Osteoblast (primary cell): ENCODE measurements at places on chromosomes 7 and 10. TPM values are rescaled to one million over a fixed set of nuclear protein-coding genes. Genes with fewer than 3 reads are reported as not detected.

- peak; percentile 96 for DNase-seq
Observed at GRCh38 chr10:13528875-13529713, at the start of gene BEND7. Gene BEND7 (minus strand): TSS chr10:13529014. CDS start chr10:13528533, 481 bp downstream.

DNA sequence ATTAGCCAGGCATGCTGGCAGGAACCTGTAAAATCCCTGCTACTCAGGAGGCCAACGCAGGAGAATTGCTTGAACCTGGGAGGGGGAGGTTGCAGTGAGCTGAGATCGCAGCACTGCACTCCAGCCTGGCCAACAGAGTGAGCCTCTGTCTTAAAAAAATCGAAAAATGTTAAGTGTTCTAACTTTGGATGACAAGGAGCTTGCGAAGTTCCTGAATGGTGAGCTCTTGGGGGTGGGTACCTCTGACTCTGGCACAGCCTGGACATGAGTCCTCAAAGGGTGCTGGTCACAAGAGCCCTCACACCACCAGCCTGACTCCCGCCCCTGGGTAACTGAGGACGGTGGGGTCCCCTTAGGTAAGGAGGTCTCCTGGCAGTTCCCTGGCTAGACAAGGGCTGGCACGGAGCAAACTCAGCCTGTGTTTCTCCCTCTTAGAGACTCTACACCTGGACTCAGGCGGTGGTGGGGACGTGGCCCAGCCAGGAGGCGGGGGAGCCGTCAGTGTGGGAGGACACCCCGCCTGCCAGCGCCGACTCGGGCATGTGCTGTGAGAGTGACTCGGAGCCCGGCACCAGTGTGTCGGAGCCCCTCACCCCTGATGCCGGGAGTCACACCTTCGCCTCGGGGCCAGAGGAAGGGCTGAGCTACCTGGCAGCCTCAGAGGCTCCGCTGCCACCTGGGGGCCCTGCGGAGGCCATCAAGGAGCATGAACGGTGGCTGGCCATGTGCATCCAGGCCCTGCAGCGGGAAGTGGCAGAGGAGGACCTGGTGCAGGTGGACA lies 24.1 kb downstream of the AMZ1 start:
- no peak for DNase-seq

- peak; percentile 50 for DNase-seq
Observed at GRCh38 chr7:75687246-75688088, 51.3 kb downstream of the HIP1 start.

- DNase-seq, result no peak
Observed at GRCh38 chr10:121627876-121628581, 29.8 kb upstream of the FGFR2 start.

GRCh38 chr10:132368881-132369635 lies 27.9 kb upstream of the PWWP2B start:
- DNase-seq, result peak; percentile 89

DNA sequence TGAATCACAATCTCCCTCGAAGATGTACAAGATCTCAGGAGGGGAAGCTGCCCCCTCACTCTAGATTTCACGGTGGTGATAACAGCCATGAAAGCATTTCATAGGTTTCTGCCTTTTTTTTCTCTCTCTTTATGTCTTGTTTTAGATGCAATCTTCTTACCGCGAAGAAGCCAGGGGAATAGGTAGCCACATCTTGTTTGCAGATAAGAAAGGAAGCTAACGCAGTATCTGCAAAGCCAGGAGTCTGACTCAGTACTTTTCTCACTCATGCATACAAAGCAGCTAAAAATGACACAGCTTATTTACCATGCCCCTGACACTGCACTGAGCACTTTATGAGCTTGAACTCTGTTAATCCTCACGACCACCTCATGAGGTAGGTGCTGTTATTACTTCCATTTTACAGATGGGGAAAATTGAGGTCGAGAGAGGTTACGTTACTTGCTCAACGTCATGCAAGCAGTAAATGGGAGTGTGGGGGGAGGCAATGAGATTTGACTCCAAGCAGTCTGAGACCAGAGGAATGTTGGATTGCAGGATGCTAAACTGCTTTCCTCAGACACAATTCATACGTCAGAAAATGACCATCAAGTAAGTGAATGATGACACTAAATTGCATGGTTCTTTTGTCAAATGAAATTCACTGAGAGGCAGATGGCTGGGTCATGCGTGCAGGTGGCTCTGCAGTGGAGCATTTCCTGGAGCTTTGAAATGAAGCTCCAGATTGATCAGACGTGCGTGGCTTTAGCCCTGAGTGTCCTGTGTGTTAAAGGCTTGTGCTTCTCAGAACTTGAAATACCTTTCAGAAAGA lies 3.3 kb downstream of the MAP3K8 start:
- peak; percentile 58 for DNase-seq

GRCh38 chr10:119517235-119518141 lies 25.0 kb downstream of the RGS10 start:
- peak; percentile 77 for DNase-seq

DNA sequence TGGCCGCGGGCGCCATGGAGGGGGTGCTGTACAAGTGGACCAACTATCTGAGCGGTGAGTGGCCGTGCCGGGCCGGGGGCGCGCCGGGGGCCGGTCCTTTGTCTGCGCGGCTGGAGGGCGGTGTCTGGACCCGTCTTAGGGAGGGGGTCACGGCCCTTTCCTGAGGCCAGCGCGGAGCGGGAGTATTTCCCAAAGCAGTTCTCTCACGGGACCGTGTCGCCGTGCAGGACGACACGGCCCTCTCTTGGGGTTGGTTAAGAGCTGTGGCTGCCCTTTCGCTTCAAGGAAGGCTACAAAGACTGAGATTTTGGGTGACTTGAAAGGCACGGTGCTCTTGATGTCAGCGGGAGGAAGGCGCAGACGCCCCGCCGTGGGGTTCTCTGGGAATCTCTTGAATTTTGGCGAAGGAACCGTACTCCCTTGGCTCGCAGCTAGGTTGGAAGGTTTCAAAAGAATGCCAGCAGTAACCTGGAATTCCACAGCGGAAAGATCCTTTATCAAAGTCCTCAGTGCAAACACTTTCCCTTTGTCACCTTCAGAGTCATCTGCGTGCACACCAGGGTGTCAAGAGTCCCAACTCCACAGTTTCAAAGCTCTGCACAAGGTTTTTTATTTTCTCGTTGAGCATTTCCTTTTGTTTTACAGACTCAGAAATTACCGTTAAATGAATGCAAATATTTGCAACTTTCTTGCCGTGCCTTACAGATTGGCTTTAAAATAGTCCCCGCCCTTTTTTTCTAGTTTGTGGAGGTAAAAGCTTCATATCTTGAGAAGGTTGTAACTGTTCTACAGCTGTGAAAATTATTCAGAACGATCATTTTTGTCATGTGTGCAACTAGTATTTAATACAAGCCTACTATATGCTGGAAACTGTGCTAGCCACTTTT lies 780 bp downstream of the PLEKHA8 start:
- peak; percentile 86 for DNase-seq

DNA sequence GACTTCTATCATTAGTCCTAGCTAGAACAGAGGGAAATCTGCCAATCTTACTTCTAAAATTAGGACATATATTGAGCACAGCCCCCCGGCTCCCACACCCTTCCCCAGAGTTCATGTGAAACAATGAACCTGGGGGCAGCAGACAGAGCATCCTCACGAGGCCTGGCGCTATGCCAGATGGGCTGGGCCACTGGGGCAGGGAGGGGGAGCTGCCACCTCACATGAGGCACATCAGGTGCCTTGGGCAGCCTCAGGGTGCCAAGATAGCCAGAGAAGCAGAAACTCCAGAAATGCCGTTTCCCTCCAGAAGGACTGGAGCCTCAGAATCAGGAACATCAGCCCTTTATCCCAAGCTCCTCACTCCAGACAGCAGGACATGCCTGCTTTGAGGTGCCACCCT lies 92.8 kb upstream of the LANCL2 start:
- no peak for DNase-seq

DNA sequence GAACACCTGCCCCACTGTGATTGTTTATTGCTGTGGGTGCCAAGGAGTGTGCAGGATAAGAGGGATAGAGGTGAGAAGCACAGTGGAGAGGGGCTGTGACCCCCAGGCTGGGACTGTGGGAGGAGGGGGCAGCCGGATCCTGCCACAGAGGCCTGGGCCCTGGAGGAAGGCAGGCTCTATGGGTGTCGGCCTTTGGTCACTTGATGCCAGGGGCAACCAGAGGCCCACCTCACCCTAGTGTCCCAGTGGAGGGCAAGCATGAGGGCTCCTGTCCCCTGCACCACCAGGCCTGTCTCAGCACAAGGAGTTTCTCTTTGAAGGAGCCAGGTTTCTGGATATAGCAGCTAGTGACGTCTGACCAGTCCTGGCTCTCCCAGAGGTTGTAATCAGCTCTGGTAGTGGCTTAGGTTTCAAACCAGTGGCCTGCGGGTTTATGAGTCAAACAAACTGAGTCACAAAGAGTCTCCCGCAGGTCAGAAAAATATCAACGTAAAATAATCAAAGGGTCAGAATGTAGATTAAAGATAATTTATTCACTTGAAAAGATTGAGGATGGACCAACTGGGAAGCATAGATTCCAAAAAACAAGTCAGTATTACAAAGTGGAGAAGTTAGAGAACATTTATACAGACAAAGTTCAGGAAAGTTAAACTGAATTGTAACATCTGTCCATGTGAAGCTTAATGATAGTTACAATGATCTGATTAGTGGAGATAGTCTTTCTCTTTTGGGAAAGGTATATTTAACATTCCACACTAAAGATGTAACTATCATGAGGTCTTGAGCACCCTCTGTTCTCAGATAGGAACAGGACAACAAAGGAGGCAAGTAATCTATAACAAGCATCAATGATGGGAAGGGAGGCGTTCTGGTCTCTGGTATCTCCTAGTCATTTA lies 37.2 kb upstream of the ZNF488 start:
- peak; percentile 96 for DNase-seq

- DNase-seq, result no peak
Observed at GRCh38 chr7:130937830-130938229, 203.8 kb upstream of the KLF14 start.

DNA sequence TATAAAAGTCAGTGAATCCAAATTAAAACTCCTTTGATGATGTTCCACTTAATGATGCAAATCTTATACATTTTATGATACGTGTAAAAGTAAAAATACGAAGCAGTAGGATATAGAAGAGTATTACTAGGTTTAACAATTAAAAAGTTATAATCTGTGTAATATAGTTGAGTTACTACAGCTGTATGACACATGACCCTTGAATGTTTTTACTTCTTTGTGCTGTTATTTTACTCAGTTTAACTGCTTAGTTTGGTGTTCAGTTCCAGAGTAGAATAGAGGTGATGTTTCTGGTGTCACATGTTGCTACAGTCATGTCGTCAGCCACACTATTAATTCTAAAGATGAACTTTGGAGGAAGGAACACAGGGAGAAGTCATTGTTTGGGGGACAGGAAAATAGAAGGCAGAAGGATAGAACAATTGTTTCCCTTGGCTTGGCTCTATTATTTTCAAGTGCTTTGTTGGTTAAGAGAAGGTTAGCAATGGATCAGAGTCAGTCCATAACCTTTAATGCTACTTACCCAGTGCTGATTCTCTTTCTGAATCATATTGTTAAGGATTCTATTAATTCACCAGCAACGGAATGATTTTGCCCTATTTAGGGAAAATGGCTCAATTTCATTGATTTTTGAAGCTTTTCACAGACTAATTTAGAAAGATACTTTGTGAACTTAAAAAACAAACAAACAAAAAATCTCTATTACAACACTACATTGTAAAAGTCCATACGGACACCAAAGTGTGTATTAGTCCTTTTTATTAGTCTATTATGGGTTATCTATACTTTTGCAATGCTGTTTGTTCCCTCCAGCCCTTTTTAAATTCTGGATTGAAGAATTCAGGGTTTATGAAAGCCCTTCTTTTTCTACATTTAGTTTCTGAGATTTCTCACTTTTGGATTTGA lies 73.4 kb downstream of the CPED1 start:
- no peak for DNase-seq

- DNase-seq, result no peak
Observed at GRCh38 chr7:140021603-140022002, 41.1 kb downstream of the PARP12 start.

GRCh38 chr10:8056871-8057331 lies 2.4 kb downstream of the GATA3 start:
- peak; percentile 75 for DNase-seq

GRCh38 chr10:125823663-125824251 lies 411 bp downstream of the BCCIP start:
- DNase-seq, result peak; percentile 62

- DNase-seq, result peak; percentile 78
Observed at GRCh38 chr10:31707093-31708039, 221.3 kb downstream of the ARHGAP12 start.

DNA sequence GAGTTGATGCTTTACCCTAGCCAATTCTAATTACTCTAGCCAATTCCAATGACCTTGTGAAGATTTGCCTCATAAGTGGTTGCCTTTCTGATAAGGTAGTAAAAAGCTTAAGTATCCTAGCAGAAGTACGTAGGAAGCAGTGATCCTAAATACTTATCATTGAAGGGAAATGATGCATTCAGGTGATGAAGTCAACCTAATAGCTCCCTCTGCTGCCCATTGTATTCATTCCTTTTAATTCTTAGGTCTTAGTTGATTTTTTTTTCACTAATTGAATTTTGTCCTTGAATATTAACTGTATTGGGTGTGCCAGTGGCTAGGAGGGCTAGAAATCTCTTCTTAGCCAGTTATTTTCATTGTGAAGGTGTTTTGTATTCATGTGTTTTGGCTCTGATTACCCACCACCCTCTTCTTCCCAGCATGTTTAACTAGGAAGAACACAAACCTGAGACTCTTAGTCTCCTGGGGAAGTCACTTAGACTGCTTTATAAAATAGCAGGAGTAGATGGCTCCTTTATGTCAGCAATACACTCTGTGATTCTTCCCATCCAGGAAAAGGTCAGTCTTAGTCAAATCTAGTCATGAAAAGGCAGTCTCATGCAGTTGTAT lies 46.3 kb downstream of the PLEKHA8 start:
- no peak for DNase-seq

GRCh38 chr7:51141451-51142003 lies 175.1 kb downstream of the COBL start:
- DNase-seq, result peak; percentile 84

Gene PIK3AP1
- total RNA-seq, result 0.36 and 0.88 TPM in 2 replicates

Gene TMEM184A
- under 0.01 TPM in 2 replicates for total RNA-seq

Gene STEAP4
- 5.0 and 5.4 TPM in 2 replicates for total RNA-seq

Gene MRC1
- total RNA-seq, result under 0.01 and 0.36 TPM in 2 replicates

Gene ZNF25
- 16.6 and 18.6 TPM in 2 replicates for total RNA-seq

Gene ZNF804B
- total RNA-seq, result not detected in 2 replicates

Gene CALHM3
- total RNA-seq, result not detected in 2 replicates

Gene TSPAN13
- total RNA-seq, result 1.8 TPM in 2 replicates
